SJSA1 (cell line): ENCODE measurements at places on chromosomes 7 and 10. TPM values are rescaled to one million over a fixed set of nuclear protein-coding genes. Genes with fewer than 3 reads are reported as not detected.

GRCh38 chr10:95447685-95448084, 113.5 kb downstream of the SORBS1 start:
- no peaks in the 10 kb centered on the region for H3K36me3 ChIP-seq
- no peak overlapping the region for H3K27ac ChIP-seq
- peaks cover 8% of the 10 kb centered on the region for H3K4me1 ChIP-seq

ANK3 gene
- 0.97 TPM in 1 of 2 replicates, not detected in the other for total RNA-seq

GRCh38 chr10:30073767-30074060, 14.3 kb upstream of the JCAD start:
- H3K36me3 ChIP-seq: no peaks in the 10 kb centered on the region
- no peaks in the 10 kb centered on the region for H3K27me3 ChIP-seq
- H3K27ac ChIP-seq: no peak overlapping the region
- DNase-seq: no peak

GRCh38 chr7:3821488-3821887, 520.4 kb downstream of the SDK1 start:
- H3K36me3 ChIP-seq: no peaks in the 10 kb centered on the region
- DNase-seq: no peak

LARP4B gene
- total RNA-seq: 37.8 and 47.7 TPM in 2 replicates

DNA sequence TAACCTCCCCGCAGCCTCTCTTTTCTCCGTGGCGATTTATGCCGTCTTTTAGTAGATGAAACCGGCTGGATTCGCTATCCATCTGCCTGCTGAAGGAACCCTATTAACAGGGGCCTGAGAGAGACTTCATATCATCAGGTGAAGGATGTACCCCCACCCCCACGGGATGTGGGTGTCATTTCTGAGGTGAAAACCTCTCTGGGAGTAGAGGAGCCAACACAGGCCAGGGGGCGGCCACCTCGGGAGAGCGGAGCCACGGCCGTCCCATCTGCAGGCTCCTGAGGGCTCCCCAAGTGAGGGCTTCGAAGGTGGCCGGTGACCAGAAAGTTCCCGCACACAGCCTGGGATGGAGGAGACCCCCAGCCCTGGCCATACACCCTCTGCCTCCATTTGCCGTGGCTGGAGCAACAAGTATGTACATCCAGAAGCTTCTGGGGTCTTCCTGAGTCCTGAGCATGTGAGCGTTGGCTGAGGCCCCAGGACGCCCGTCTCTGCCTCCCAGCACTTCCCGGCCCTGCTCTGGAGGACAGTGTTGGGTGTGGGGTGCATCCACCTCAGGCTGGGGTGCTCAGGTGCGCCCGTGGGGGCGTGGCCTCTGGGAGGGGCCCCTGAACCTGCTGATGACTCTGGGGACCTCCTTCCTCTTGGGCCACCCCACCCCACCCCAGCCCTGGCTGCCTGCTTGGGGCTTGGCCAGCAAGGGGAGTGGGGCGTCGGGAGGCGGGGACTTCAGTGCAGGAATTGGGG, 84.7 kb downstream of the NKX6-2 start:
- H3K4me1 ChIP-seq: no peaks in the 10 kb centered on the region
- H3K36me3 ChIP-seq: peaks cover 65% of the 10 kb centered on the region
- DNase-seq: no peak
- H3K27ac ChIP-seq: no peak overlapping the region
- H3K4me3 ChIP-seq: no peak overlapping the region

DNA sequence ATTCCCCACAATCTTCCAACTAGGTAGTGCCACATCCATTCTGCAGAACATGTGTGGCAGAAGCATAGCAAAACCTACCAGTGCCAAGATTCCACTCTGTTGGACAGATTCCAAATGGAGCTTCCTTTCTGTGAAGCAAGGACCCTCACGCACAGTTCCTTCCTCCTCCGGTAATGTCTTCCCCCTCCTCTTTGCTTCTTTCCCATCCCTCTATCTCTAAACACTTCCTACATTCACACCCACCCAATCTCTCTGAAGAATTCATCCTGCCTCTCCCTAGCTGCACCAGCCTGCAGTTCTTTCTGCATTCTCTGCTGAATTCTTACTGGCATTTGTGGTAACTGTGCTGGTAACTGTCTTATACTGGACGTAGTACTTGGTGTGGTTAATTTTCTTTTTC, 124.9 kb downstream of the RNLS start:
- no peaks in the 10 kb centered on the region for H3K36me3 ChIP-seq
- no peaks in the 10 kb centered on the region for H3K4me1 ChIP-seq
- DNase-seq: no peak
- H3K27ac ChIP-seq: no peak overlapping the region

ZNF775 gene
- 5.8 and 8.6 TPM in 2 replicates for total RNA-seq

- no peaks in the 10 kb centered on the region for H3K27me3 ChIP-seq
- no peak overlapping the region for H3K27ac ChIP-seq
- no peak overlapping the region for H3K4me3 ChIP-seq
- no peak for DNase-seq
- no peaks in the 10 kb centered on the region for H3K36me3 ChIP-seq
Observed at GRCh38 chr10:106836933-106837663, 327.4 kb downstream of the SORCS1 start.

- no peaks in the 10 kb centered on the region for H3K27me3 ChIP-seq
- H3K36me3 ChIP-seq: no peaks in the 10 kb centered on the region
- no peak for DNase-seq
Observed at GRCh38 chr10:130378556-130379400, 242.6 kb downstream of the GLRX3 start.

NPTX2 gene
- 138 and 160 TPM in 2 replicates for total RNA-seq

- no peaks in the 10 kb centered on the region for H3K36me3 ChIP-seq
- peaks cover 7% of the 10 kb centered on the region for H3K27me3 ChIP-seq
- DNase-seq: no peak
- H3K4me1 ChIP-seq: no peaks in the 10 kb centered on the region
Observed at GRCh38 chr10:50221470-50221869, 29.8 kb downstream of the ASAH2 start.

GRCh38 chr7:34207810-34208209, 302.5 kb downstream of the BMPER start:
- H3K36me3 ChIP-seq: no peaks in the 10 kb centered on the region
- no peak overlapping the region for H3K27ac ChIP-seq
- H3K4me3 ChIP-seq: no peak overlapping the region
- H3K4me1 ChIP-seq: no peaks in the 10 kb centered on the region

ZNF511 gene
- total RNA-seq: 22.7 and 37.9 TPM in 2 replicates

- no peak overlapping the region for H3K4me3 ChIP-seq
- no peaks in the 10 kb centered on the region for H3K27me3 ChIP-seq
- no peak overlapping the region for H3K27ac ChIP-seq
- DNase-seq: peak; percentile 44
- no peaks in the 10 kb centered on the region for H3K36me3 ChIP-seq
Observed at GRCh38 chr10:9209105-9209798, 1154.8 kb downstream of the GATA3 start.

CYP2C19 gene
- total RNA-seq: not detected in 2 replicates

AEBP1 gene
- not detected in 2 replicates for total RNA-seq

DNA sequence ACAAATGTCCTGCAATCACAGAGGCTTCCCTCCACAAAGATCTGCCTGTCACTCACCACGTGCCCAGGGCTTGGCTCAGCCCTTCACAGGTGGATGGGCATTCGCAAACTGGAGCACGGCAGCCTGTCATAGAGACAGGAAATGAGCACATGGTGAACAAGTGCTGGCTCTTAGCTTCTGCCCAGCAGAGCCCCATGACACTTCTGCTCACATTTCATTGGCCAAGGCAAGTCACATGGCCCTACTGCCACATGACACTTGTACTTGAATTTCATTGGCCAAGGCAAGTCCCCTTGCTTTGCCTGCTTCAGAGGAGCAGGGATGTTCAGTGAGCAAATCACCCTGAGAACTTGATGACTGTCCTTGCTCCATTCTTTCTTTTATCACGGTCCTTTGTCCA, 110.8 kb upstream of the PPP2R2D start:
- H3K27ac ChIP-seq: no peak overlapping the region
- no peak for DNase-seq
- no peak overlapping the region for H3K4me3 ChIP-seq
- no peaks in the 10 kb centered on the region for H3K4me1 ChIP-seq

GRCh38 chr10:15181576-15182156, 13.2 kb upstream of the NMT2 start:
- H3K4me3 ChIP-seq: no peak overlapping the region
- H3K4me1 ChIP-seq: peaks cover 17% of the 10 kb centered on the region
- H3K36me3 ChIP-seq: no peaks in the 10 kb centered on the region
- H3K27me3 ChIP-seq: no peaks in the 10 kb centered on the region

GRCh38 chr10:90695915-90696676, 161.7 kb downstream of the HTR7 start:
- DNase-seq: no peak
- no peak overlapping the region for H3K27ac ChIP-seq
- H3K4me1 ChIP-seq: no peaks in the 10 kb centered on the region
- no peaks in the 10 kb centered on the region for H3K36me3 ChIP-seq

DNA sequence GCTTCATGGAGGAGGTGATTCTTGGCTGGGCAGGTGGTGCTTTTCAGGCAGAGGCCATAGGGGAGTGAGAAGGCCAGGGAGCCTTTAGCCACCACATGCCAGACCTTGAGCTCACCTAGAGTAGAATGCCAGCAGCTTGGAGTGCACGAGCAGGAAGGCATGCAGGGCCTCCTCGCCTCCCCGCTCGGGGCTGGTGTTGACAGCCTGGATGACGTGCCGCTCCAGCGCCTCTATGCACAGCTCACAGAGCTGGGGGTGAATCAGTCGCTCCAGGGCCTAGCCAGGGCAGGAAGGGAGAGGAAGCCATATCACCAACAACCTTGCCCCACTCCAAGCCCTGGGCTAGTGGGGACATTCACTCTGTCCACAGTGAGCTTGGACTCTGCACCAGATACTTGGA, 15.7 kb downstream of the HPS1 start:
- no peak for DNase-seq
- H3K27ac ChIP-seq: no peak overlapping the region
- no peaks in the 10 kb centered on the region for H3K27me3 ChIP-seq
- no peak overlapping the region for H3K4me3 ChIP-seq

DNA sequence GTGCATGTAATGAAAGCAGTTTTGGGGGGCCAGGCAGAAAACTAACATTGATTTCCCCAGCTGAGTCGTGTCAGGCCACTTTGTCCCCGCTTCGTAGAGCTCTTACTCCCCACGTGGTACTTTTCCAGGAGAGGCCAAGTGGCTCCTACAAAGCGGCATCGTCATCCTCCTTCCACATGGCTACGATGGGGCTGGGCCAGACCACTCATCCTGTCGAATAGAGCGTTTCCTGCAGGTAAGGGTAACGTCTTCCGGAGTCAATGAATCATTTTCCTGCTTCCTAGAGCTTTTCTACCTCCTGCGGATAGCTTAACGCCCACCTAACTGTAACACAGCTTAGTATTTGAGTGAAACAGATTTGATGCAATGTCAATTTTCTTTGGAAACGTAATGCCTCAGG, 21.7 kb upstream of the SEC61A2 start:
- no peaks in the 10 kb centered on the region for H3K27me3 ChIP-seq
- H3K36me3 ChIP-seq: peaks cover 41% of the 10 kb centered on the region
- no peaks in the 10 kb centered on the region for H3K4me1 ChIP-seq
- no peak overlapping the region for H3K4me3 ChIP-seq
- no peak overlapping the region for H3K27ac ChIP-seq

GRCh38 chr10:71978476-71978875, 14.3 kb downstream of the CHST3 start:
- DNase-seq: no peak
- H3K36me3 ChIP-seq: peaks cover 6% of the 10 kb centered on the region; the same call in 1 of the 2 replicates
- H3K4me3 ChIP-seq: no peak overlapping the region
- H3K27ac ChIP-seq: no peak overlapping the region
- H3K4me1 ChIP-seq: peaks cover 73% of the 10 kb centered on the region
- no peaks in the 10 kb centered on the region for H3K27me3 ChIP-seq

DNA sequence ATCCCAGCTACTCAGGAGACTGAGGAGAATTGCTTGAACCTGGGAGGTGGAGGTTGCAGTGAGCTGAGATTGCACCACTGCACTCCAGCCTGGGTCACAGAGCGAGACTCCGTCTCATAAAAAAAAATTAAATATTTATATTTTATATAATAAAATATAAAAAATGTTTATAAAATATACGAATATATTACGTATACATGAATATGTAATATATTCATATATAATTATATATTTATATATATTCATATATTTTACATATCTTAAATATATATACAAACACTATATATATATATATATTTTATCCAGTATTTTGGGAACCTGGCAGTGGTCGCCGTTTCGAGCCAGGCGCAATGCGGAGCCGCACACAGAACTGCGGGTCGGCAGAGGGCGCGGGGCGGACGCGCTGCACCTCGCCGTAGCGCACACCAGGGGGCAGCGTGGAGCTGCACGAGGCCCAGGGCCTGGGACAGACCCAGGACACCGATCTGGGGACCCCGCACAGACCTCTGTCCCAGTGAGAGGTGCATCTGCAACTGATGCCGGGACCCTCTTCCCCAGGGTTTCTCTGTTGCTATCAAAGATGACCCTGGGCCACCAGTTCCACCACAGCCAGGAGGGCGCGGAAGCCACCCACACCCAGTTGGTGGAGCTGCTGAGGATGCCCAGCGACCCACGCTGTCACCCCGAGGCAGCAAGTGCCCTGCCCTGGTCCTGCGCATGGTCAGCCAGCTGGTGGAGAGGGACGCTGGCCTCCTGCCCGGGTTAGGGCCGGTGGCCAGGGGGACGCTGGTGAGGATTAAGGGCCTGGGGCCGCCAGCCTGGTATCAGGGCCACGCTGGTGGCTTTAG, 22.7 kb downstream of the AP5Z1 start:
- H3K27me3 ChIP-seq: no peaks in the 10 kb centered on the region
- H3K4me3 ChIP-seq: no peak overlapping the region
- H3K27ac ChIP-seq: no peak overlapping the region
- DNase-seq: no peak
- peaks cover 3% of the 10 kb centered on the region for H3K36me3 ChIP-seq
- no peaks in the 10 kb centered on the region for H3K4me1 ChIP-seq

TSPAN12 gene
- total RNA-seq: 1.8 and 2.3 TPM in 2 replicates

- no peaks in the 10 kb centered on the region for H3K36me3 ChIP-seq
- no peak overlapping the region for H3K27ac ChIP-seq
- no peak overlapping the region for H3K4me3 ChIP-seq
- H3K27me3 ChIP-seq: 0 out of 2 replicates have a peak, but pooled peaks cover 8% of the 10 kb centered on the region
Observed at GRCh38 chr10:75602341-75602740, 170.9 kb downstream of the LRMDA start.

- DNase-seq: no peak
- H3K27me3 ChIP-seq: no peaks in the 10 kb centered on the region
- peaks cover 11% of the 10 kb centered on the region for H3K4me1 ChIP-seq
- H3K27ac ChIP-seq: no peak overlapping the region
Observed at GRCh38 chr10:5607594-5607993, 58.8 kb downstream of the ASB13 start.

GRCh38 chr7:112036071-112036470, 170.1 kb downstream of the DOCK4 start:
- H3K27me3 ChIP-seq: no peaks in the 10 kb centered on the region
- H3K4me1 ChIP-seq: peaks cover 16% of the 10 kb centered on the region
- no peak overlapping the region for H3K4me3 ChIP-seq
- no peak for DNase-seq
- no peak overlapping the region for H3K27ac ChIP-seq

GPC2 gene
- 4.4 and 6.5 TPM in 2 replicates for total RNA-seq
